Esophagus squamous epithelium (tissue), 5 donors: ENCODE measurements at places on chromosomes 1 and 21.

DNA sequence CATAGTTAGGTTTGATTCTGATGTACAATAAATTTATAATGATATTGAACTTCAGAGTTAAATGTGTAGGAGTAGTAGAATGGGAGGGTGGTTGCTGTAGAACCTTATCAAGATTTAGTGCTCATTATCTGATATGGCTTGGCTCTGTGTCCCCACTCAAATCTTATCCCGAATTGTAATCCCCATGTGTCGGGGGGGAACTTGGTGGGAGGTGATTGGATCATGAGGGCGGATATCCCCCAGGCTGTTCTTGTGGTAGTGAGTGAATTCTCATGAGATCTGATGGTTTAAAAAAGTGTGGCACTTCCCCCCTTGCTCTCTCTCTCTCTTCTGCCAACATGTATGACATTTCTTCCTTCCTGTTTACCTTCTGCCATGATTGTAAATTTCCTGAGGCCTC lies 265.5 kb downstream of the GRIK1 start:
- no peak for DNase-seq

GRCh38 chr1:191685669-191686068 lies 472.6 kb upstream of the RGS18 start:
- no peak for DNase-seq

DNA sequence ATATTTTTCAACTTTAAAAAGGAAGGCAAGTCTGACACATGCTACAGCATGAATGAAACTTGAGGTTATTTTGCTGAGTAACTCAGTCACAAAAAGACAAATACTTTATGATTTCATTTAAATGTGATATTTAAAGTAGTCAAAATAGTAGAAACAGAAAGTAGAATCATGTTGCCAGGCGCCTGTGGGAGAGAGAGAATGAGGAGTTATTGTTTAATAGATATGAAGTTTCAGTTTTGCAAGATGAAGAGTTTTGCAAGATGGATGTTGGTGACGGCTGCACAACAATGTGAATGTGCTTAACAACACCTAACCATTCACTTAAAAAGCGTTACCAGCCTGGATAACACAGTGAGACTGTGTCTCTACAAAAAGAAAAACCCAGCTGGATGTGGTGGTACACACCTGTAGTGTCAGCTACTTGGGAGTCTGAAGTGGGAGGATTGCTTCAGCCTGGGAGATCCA lies 20.7 kb upstream of the ATP1A1 start:
- no peak for DNase-seq

DNA sequence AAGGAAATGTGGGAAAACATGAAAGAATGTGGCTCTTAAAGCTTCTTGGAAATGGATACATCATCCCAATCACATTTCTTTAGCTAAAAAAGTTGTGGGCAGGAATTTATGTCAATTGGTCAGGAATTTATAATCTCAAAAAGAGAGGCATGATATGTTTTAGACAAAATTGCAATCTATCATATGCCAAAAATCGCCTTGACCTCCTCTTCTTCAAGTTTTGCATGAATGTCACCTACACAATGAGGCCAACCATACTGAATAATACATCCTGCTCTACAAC lies 42.4 kb downstream of the ATP6V1G3 start:
- no peak for DNase-seq

DNA sequence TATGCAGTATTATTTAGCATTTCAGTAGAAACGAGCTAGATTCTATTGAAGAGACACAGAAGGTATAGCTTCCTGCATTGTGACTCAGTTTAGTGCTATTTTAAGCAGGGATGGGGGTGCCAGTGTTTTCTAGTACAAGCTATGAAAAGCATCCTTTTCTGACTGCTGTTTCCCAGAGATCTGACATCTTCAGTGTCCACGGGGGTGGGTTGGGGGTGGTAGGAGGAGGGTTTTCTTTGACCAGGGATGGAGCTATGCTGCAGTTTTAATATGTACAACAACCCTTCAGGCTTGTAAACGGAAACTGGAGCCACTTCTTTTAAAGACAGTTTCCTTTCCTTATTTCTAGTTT lies 2.7 kb upstream of the NEGR1 start:
- no peak for DNase-seq
